ENCODE measurements at places on chromosomes 1 and 21.
A peak's percentile ranks its signal among the peaks of the same experiment; 100 is the strongest.

GRCh38 chr1:52677076-52677806 is 20.9 kb downstream of the COA7 start:
- DNase-seq: no peak

DNA sequence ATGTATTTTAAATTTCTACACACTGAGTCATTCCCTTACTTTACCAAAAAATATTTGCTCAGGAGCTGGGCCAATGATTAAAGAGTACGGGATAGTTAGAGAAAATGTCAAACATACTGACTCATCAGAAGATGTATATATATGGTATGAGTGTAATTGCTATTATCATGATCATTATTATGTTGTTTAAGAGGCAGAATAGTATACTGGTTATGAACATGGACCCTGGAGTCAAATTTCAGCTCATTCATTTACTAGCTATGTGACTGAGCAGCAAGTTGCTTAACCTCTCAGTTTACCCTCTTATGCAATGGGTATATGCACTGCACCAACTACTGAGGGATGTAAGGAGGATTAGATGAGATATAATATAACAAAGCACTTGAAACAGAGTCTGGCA is 41.2 kb upstream of the USH2A start:
- DNase-seq: no peak

GRCh38 chr1:203325026-203325417 is 19.7 kb downstream of the BTG2 start:
- DNase-seq: peak; percentile 77

DNA sequence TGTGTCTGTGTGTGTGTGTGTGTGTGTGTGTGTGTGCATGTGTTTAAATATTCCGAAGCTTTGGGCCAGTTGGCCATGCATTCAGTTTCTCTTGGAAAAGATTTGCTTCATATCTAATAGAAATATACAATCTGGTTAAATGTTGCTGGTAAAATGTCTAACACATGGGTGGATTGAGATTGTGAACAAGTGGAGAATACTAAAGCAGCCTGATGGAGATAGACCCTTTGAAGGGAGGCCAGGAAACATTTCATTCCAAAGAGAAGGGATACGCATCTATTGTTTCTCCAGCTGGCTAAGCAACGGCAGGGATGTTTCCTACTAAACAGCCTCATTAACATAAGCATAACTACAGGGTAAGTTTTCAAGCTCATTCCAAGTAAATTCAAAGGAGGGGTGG is 257.5 kb upstream of the PTBP2 start:
- no peak for DNase-seq

GRCh38 chr1:117128323-117129079 is 7.0 kb upstream of the TRIM45 start:
- no peak for DNase-seq

DNA sequence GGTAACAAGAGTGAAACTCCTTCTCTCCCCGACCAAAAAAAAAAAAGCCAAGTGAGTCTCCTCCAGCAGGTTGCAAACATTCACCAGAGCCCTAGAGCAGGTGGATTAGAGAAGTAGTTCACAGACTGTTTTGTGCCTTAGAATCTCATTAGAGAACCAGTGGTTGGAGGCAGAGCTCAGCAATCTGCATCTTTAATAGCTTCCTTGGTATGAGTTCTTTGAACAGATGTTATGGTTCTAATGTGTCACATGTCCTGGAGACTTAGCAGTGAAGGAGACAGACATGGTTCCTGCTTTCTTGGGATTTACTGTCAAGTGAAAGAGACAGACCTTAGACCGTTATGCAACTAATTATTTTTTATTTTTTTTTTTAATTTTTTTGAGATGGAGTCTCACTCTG is 26.8 kb downstream of the SESN2 start:
- no peak for DNase-seq

GRCh38 chr1:35171579-35171978 is 21.4 kb downstream of the SFPQ start:
- DNase-seq: no peak

GRCh38 chr1:3126756-3127678 is 58.0 kb downstream of the PRDM16 start:
- no peak for DNase-seq

GRCh38 chr21:42019101-42019605 is 9.0 kb upstream of the ZBTB21 start:
- DNase-seq: no peak

DNA sequence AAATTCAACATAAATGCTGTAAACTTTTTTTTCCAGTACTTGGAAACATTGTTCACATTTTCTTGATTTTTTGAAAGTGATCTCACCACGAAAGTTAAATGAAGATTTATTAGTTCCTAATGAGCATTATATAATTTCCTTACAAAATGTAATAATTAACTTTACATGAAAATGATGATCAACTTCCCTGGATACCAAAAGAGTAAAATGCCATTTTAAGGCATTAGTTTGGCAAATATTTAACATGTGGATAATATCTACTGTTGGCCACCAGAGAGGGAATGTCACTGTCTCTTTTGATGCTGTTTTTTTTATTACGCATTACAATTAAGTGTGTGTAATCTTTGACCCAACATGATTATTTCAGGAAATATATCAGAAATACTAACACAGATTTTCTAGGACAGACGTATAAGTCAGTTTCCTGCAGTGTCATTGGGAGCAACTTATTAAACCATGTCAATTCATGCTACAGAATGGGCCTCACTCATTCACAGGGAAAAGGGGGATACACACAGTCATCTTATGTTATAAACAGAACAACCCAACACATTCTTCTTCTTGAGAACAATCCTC is 903.9 kb upstream of the ADGRL2 start:
- DNase-seq: no peak

DNA sequence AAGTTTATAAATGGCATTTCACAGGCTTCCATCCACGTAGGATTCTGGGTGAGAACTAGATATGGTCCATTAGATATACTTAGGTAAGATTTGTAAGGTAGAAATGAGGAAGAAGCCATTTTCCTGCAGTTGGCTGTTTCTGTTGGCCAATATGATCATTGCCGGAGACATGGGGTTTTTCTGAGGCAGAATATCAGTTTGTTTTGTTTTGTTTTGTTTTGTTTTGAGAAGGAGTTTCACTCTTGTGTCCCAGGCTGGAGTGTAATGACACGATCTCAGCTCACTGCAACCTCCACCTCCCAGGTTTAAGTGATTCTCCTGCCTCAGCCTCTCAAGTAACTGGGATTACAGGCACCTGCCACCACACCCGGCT is 8.7 kb upstream of the EYA3 start:
- DNase-seq: no peak

DNA sequence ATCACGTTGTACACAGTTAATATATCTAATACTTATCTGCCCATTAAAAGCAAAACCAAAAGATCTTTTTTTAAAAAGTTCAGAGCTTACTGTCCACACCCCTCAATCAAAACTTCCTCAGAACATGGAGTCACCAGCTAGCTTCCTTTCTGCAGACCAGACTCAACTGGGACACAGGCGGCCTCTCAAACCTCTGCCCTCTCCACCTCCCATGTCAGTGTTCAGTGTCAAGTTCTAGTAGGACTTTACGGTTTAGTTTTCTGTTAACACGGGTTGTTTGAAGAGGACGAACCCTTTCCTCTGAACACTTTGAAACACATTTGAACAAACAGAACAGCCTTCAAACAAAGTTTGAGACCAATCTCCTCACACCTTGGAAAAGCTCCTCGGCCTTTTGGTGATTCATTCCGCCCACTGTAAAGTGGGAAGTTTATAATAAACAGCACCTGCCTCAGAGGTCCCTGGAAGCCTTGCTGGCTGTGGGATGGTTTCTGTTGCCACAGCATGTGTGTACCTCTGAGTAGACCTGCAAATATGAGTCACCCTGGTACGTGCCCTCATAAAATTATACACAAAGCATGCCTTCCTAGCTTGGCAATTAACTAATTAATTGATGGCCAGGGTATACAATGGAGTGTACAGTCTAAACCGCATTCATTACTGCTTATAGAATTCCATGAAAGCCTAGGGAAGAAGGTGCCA is 48.4 kb upstream of the SIPA1L2 start:
- no peak for DNase-seq

DNA sequence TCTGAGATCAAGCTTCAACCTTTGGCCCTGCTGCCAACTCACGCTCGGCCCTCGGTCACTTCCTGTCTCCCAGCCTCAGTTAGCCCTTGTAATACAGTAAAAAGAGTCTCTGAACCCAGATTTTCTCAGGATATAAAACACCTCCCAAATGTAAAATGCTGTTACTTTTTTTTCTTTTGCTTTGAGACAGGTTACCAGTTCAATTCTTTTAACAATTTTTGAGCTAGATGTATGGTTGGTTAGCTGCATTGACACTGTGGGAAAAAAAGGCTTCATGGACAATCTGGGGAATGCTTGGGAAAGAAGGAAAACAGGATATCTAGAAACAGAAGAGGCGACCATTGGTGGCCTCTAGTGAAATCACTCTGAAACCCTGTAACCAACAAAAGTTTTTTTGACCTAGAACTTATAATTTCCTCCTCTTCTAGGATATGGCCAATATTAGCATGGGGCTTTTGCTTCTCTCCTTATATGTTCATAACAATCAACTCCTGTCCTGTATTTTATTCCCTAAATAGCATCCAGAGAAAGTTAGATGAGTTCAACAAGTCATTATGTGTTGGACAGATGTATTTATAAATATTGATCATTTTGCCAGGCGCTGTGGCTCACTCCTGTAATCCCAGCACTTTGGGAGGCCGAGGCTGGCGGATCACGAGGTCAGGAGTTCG is 1.3 kb downstream of the CMPK1 start:
- no peak for DNase-seq

DNA sequence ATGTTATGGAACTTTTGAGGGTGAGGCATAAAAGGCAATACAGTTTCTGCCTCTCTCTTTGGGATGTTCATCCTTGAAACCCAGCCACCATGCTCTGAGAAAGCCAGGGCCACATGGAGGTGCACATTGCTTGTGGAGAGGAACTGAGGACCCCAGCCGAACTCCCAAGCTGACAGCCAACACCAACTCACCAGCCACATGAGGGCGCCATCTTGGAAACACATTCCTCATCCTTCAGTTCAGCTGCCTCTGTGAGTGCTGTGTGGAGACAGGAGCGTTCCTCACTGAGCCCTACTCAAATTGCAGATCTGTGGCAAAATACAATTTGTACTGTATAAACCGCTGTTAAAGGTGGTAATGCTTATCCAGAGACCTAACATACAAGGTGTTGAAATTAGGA is 137.5 kb downstream of the GABPA start:
- no peak for DNase-seq

DNA sequence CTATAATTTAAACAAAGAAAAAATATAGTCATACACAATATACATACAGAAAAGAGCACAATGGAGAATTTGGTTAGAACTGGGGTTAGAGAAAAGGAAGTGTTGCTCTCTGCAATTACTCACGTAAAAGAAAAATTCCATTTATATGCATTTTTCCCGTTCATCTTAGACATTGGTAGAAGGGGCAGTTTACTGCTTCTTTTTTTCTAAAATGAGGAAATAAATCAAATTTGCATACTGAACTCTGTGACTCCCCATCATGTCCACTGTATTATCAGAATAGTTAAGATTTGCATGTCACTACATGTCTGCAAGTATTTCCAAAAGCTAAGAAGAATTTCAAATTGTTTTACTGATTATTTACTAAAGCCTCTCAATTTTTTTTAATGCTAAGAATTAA is 44.1 kb upstream of the C1orf105 start:
- DNase-seq: no peak

DNA sequence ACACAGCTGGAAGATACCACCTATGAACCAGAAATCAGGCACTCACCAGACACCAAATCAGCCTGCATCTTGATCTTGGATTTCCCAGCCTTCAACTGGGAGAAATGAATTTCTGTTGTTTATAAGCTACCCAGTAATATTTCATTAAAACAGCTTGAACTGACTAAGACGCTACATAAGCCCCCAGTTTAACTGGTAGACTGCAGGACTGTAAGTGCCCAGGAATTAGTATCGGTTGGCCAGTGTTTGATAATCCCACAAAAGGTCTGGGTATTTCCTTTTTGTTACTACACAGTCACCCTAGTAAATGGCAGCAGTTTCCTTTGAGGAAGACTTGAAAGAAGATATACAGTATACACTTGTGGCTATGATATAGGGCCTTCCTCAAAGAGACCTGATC is 7.3 kb upstream of the SLC35D1 start:
- DNase-seq: no peak

DNA sequence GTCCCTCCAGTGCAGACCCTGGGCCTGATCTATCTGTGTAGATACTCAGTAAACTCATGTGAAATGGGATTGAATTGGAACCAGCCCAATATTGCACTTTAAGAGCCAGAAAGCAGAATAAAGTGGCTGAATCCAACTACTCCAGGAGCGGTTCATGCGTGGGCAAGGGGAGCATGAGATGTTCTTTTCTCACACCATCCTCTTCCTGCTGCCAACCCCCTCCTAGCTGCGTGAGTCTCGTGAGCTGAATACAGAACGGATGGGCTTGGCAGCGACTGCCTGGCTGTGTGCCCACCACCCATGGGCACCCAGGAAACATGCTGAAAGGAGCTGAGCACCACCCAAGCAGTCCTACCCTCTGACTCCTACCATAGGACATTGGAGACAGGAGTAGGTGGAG is 128.3 kb downstream of the ELAVL4 start:
- no peak for DNase-seq
